ENCODE measurements at places on chromosomes 5 and 9.

DNA sequence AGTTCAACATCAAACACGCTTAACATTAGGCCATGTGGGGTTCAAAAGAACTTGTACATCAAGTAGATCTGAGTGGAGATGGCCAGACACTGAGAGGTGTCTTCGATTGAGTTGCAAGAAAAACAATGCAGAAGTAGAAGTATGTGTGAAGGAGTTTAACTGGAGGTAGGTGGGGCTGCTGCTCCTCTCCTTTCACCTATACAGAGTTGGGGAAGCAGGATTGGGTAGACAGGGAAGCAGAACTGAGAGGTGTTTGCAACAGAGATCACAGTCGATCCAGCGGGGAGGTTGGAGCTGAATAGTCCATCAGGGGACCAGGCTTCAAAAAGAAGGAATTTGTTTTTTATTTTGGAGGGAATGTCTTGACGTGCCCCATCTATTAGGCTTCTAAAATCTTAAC is 61.7 kb upstream of the SLC27A6 start:
- no peak for DNase-seq

GRCh38 chr9:114869845-114870244 is 60.5 kb downstream of the TNFSF8 start:
- no peak for DNase-seq

DNA sequence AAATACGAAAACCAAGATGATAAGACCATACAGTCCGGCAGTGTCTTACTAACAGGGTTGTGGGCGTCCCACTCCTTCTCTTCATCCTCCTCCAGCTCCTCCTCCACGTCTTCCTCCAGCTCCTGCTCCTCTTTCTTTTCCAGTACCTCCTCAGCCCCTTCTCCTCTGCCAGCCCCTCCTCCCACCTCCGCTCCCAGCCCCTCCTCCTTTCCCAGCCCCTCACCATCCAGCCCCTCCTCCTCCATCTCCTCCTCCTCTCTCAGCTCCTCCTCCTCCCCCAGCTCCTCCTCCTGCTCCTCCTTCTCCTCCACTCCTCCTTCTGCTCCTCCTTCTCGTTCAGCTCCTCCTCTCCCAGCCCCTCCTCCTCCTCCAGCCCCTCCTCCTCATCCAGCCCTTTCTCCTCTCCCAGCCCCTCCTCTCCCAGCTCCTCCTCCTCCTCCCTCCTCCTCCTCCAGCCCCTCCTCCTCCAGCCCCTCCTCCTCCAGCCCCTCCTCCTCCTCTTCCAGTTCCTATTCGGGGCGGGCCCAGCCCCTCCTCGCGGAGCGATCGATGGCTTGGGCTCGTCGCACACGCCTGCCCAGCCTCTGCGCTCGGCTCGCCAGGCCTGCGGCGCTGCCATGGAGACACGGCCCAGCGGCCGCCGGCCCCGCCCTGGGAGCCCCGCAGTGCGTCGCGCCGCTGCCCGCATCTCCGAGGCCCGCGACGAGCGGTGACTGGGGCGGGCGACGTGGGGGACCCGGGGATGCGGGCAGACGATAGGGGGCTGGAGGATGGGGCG is at the start of gene BRD3OS:
BRD3OS (plus strand) TSS at position 654 of the 778 bp plus-strand sequence. CDS start 1,267 bp downstream, outside the sequence.
- DNase-seq = peak; percentile 71

GRCh38 chr5:111775224-111775623 is 18.2 kb upstream of the NREP start:
- no peak for DNase-seq

DNA sequence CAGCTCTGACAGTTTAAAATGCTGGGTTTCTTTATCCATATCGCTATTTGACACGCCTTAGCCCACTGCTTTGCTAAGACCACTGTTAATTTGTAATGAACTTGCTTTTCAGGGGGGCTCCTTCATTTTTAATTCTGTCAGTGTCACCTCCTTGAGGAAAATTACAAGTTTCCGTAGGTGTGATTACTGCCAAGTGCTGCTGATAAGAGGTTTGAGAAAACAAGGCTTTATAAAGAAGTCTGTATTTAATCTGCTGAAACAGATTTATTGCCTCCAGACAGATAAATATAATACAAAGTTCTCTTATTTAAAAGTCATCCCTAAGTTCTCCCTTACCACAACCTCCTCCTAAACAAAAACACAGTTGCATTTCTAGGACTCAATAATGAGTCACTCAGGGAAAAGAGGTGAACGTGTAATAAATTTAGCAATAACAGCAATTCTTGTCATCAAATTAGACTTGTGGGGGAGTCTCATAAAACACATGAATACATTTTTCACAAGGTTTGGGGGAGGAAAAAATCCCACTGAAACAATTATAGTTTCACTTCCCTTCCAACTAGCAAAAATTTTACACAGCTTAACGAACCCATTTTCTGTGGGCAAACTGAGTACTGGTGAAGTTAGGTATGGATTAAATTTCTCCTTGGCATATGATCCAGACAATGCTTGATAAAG is 72.8 kb downstream of the MAPKAP1 start:
- DNase-seq = no peak

DNA sequence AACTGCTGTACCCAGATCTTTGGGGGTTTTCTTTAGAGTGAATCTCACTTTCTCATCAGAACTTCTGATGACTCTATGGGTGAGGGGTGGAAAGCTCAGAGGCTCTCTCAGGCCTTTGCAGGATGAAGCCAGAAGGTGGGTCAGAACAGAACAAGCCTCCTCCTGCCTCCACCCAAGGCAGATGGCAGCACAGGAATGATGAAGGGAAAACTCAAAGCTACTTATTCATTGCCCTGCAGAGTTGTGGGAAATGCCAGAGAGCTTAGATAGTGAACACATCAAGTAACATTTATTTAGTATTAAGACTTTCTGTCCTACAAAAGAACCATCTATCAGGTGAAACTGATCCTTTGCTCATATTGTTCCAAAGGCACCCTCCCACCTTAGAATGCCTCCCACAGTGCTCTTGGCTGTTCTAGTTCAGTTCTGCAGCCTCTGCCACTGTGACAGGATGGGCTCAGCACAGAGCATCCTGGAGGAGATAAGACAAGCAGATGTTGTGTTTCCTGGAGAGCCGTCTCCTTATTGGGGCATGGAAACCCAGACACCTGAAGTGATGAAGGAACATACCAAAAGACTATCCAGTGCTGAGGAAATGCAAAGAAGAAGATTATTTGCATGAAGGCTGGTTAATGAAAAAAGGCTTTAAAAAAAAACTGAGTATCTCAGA is 146.6 kb downstream of the ADAMTS12 start:
- no peak for DNase-seq

GRCh38 chr9:89854715-89855475 is 250.1 kb downstream of the GADD45G start:
- DNase-seq = no peak

DNA sequence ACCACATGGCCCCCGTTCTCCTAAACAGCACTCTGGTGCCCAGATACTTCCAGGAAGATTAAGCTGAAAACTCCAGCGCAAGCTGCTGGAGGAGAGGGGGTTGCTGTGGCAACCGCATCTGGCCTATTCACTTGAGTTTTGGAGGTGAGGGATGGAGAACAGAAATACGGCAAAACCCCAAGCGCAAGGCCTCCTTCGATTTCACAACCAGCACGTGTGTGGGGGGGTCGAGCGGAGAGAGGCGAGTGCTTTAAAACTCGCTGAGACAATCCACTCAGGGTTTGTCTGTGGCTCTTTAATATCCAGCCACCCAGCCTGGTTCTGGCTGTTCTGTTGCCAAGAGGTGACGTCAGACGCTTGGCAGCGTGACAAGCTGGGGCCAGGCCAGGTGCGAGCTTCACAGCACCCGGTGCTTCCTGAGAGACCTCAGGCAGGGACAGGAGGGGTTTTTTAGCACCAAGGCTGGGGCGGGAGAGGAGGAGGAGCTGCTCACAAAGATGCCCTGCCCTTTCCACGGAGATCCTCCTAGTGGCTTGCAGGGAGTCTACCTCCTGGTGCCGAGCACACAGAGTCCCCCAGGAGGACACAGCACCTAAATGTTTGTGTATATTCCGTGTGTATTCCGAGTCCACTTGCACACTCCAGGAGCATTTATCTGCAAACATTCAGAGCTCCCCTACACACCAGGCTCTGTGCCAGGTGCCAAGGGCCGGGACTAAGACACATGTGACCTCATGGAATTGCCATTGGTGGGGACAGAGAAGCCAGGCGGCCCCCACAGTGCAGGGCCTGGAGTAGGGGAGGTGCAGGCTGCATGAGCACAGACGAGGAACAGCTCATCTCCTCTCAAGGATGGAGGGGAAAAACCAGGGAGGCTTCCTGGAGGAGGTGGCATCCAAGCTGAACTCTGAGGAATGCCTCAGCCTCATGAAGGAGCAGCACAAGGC is 194.6 kb downstream of the OLFM1 start:
- DNase-seq = no peak

GRCh38 chr5:1202798-1203185 is 1.4 kb downstream of the SLC6A19 start:
- DNase-seq = no peak

DNA sequence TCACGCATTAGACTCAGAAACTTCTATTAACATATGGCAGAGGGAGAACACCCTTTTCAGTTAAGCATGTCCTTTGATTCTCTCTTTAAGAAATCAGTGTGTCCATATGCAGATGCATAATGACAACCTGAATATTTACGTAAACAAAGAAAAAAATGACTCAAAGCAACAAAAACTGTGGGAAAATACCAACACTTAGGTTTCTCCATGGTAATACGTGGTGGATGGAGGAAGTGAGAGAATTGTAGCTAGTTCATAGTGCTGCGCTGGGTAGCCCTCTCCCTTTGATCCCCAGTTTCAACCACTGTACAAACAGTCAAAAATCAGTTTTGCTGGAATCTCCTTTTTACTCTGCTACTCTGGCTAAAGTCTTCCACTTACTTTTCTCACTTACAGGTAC is 2.0 kb upstream of the MAP3K1 start:
- no peak for DNase-seq

DNA sequence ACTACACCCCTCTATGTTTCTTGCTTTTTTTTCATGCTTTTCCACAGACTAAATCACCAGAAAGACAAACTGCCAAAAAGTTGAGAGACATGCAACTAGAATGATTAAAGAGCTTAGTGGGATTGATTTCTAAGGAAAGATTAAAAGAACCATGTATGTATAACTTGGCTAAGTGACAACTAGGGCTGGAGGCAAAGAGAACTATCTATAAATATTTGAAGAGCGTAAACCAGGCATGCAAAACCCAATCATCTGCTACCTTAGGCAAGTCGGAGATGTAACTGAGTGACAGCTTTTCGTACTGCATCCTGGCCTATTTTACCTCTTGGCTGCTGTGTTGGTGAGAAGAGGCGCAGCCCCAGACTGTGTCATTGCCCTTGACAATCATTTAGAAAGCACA is 121.0 kb upstream of the TLX3 start:
- no peak for DNase-seq

GRCh38 chr9:113620377-113621161 is 157.0 kb downstream of the RGS3 start:
- DNase-seq = no peak

- no peak for DNase-seq
These were observed 31.2 kb downstream of the CEP72 start for GRCh38 chr5:643351-643801.

DNA sequence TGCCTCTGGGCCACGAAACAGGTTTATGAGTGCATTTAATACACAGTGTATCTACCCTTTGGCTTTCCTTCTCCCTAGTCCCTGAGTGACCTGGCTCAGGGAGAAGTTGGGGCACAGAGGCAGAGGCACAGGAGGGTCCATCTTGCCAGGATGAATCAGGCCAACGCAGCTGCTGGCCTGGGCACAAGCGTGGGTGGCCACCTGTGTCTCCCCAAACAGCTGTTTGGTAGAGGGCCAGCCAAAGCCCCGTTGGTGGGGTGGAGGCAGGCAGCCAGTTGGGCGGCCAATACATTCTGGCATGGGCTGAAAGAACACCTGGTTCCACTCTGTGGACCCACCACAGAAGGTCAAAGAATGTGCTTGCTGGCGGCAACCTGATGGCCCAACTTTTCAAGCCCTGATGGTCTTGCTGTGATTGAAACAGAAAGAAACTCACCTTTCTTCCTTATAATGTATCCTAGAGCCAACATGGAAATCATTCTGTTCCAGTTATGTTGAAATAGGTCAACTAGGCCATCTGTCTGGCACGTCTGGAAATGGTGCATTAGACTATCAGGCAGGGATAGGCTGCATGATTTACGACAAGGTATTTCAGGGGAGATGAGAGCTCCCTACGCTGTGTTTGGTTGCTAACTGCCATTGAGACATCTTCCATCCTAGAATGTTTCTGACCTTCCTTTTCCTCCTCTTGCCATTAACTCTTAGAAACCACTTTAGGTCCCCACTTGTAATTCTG is 337.4 kb downstream of the ADAMTS6 start:
- DNase-seq = no peak

DNA sequence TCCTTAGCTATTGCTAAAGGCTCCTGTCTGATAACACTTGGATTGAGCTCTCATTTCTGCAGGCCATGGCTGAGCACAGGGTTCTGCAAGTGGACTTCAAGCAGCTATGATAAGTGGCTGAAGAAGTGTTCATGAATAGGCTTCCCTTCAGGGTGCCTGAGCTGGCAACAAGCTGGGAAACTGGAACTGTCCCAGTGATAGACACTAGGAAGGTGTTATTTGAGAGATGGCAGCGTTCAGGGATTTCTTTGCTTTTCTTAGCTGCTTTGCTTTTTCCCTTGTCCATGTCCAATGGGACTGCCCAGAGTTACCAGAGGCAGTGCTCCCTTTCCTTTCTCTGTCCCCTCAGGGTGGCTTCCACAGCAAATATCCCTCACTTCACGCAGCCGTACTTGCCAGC is 75.8 kb downstream of the INIP start:
- no peak for DNase-seq

- no peak for DNase-seq
These were observed 19.6 kb downstream of the TJP2 start for GRCh38 chr9:69193685-69194032.

GRCh38 chr5:67163863-67164595 is 32.6 kb downstream of the CD180 start:
- DNase-seq = no peak

DNA sequence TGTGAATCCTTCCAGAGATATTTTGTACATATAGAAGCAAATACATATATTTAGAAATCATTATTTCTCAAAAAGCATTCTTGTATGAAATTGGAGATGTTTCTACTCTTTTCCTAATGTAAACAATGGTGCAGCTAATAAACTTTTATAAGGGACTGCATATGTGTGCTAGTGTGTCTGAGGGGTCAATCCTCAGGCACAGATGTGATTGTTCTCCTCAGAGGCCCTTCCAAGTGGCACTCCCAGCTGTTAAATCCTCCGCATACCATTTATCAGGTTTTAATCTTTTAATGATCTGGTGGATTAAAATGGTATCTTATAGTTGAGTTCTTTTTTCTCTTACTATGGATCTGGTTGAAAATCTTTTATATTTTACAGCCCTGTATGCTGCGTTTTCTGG is 5.6 kb upstream of the OMD start:
- no peak for DNase-seq

GRCh38 chr9:79301551-79302391 is 270.0 kb upstream of the TLE4 start:
- no peak for DNase-seq

GRCh38 chr9:72984226-72984947 is 31.5 kb upstream of the ALDH1A1 start:
- no peak for DNase-seq

- DNase-seq = no peak
These were observed 843 bp upstream of the FSTL4 start for GRCh38 chr5:133613184-133613583.

GRCh38 chr5:54249210-54250028 is 61.0 kb downstream of the ARL15 start:
- DNase-seq = peak; percentile 2

- no peak for DNase-seq
These were observed 233.9 kb downstream of the ASTN2 start for GRCh38 chr9:117180896-117181445.

- no peak for DNase-seq
These were observed 65.6 kb upstream of the CNOT6 start for GRCh38 chr5:180428598-180428997.

- DNase-seq = no peak
These were observed 767 bp downstream of the RALGPS1 start for GRCh38 chr9:126915281-126915816.

Data from stimulated activated CD8-positive, alpha-beta memory T cell treated with anti-CD3 and anti-CD28 coated beads, Interleukin-2, amount 100 ng/mL, for 1 hour (primary cell).